ENCODE measurements at places on chromosomes 4 and X.

GRCh38 chrX:133444952-133445831, 29.9 kb upstream of the GPC4 start:
- DNase-seq = no peak

GRCh38 chr4:8083086-8083825, 75.4 kb downstream of the ABLIM2 start:
- no peak for DNase-seq

- no peak for DNase-seq
Observed at GRCh38 chr4:132958457-132959263, 190.4 kb upstream of the PCDH10 start.

DNA sequence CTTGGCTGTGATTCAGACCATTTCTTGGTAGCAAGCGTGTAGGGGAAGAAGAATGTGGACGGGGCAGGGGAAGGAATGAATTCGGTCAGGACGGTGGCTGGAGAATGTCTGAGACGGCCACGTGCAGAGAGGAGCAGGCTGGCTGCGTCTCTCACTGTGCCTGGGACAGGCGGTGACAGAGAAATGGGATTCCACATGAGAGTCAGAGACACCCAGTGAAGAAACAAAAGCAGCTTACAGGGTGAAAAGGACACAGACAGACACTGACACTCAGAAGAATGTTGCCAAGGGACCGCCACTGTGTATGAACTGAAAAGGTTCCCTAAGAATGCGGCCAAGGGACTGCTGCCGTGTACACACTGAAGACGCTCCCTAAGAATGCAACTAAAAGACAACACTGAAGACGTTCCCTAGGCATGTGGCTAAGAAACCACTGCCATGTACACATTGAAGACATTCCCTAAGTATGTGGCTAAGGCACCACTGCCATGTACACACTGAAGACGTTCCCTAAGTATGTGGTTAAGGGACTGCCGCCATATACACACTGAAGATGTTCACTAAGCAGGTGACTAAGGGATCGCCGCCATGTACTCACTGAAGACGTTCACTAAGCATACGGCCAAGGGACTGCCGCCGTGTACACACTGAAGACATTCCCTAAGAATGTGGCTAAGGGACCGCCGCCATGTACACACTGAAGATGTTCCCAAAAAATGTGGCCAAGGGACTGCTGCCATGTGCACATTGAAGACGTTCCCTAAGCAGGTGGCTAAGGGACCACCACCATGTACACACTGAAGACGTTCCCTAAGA, 49.1 kb downstream of the DHRSX start:
- peak; percentile 11 for DNase-seq

- DNase-seq = no peak
Observed at GRCh38 chr4:122657553-122657952, 36.7 kb upstream of the IL21 start.

DNA sequence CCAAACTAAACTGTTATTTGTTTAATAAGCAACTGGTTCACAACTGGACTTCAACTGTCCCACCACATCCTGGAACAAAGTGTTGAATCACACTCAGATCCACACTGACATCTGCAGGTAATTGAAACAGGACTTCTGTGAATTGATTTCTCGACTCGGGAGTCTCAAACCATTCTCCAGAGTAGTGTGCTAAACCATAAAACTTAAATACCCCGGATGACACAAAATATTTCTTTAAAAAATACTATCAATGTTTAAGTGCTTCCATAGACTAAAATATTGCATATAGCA, 95.4 kb upstream of the PLAC1 start:
- no peak for DNase-seq

DNA sequence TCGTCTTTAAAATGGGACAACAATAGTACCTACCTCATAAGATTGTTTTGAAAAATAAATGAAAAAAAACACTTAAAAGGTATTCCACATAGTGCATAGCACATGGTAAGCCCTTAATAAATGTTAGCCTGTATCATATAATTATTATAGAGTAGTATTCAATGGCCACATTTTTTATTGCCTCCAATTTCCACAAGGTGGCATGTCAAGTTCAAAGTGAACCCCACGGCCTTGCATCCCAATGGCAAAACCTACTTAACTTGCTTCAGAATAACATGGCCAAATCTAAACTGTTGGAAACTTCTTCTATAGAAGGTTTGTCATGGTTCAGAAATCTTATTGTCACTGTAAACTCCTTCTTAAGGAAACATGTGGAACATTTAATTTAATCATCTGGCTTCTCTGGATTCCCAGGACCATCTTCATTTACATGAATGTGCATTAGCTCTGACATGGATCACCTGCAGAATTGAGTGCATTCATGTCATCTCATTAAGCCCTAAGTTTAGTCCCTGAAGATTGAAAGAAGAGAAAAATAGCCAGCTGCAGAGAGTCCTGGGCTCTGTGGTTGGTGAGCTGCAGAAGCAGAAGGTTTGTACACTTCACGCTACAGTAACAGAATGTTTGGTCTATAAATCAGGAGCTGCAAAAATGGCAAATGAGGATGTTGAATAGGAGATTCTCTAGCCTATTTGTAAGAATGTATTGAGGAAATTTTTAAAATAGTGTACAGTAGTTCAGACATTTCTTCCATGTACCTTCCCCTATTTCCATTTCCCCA, 61.0 kb downstream of the ANXA3 start:
- no peak for DNase-seq

GRCh38 chr4:185028625-185029024, 10.3 kb downstream of the HELT start:
- no peak for DNase-seq

- no peak for DNase-seq
Observed at GRCh38 chr4:146787731-146788130, 149.0 kb downstream of the POU4F2 start.

GRCh38 chr4:134078230-134078914, 123.2 kb downstream of the PABPC4L start:
- DNase-seq = no peak

DNA sequence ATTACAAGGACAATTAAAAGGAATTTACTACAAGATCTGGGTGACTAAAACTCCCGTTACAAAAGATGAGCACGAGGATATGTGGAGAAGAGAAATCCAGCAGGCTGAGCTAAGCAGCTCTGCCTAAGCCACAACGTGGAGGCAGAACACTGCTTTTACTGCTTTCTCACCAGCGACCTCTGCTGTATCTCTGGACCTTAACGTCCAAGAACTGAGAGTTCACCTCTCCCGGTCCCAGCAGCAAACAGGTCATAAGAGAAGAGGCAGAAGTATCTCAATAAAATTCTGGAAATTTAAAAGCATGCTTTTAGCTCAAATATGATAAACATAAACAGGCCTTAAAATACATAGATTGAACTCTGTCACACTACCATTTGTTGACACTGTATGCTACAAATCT, 81.0 kb downstream of the ADGRA3 start:
- DNase-seq = no peak
